ENCODE measurements at places on chromosomes 5 and 9.

GRCh38 chr5:119752921-119753886 lies 123.8 kb downstream of the FAM170A start:
- DNase-seq = no peak

DNA sequence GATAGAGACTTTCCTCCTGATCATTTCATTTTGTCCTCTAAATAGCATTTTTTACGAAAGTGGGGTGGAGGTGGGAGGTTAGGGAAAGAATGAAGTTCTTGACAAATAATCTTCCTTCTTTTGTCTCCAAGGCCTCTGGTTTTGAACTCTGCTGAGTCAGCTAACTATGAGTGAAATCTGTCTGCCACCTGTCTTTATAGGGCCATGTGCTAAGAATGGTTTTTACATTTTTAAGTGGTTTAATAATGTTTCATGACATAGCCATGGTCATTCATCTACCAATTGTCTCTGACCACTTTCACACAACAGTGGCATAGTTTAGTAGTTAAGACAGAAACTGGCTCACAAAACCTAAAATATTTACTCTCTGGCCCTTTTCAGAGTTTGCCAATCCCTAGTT lies 7.6 kb downstream of the MAN2A1 start:
- DNase-seq = no peak

- DNase-seq = peak; percentile 68
Observed at GRCh38 chr9:117073539-117074341, 341.1 kb downstream of the ASTN2 start.

DNA sequence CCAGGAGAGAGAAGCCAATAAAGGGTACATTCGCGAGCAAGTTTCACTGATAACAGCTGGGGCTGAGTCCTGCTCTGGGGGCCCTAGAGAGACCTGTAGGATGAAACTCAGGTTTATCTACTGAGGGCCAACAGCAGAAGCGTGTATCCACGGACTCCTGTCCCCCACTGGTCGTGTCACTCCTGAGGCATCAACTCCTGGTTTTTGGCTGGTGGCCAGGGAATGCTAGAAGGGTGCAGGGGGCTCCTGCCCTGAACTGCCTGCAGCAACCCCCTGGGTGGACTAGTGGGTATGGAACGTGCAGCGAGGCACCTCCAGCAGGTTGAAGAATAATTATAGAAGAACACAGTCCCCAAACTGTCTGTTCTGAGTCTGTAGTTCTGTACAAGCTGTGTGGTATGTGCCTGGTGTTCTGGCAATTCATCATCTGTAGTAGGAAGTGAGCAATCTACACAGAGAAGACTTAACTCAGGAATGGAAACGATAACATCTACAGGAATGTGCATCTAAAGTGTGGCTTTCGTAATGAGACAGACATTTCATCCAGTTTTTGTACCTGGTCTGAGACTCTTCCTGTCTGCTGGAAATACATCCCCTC lies 64.5 kb upstream of the GNA14 start:
- DNase-seq = no peak

DNA sequence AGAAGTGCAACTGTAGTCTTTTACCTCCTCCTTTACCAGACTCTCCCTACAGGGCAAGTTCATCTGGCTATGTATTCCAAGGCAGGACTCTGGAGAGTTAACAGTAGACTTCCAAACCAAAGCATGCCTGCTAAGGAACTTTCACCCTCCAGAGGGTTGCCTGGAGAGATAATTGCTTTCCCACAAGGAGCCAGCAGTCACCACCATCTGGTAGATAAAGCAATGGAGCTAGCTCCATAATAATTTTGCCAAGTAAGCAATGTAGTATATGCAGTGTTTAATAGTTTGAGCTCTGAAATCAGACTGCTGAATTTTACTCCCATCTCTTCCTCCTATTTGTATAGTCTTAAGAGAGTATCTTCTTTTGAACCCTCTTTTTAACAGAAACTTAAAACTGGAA lies 566.8 kb upstream of the PTGER4 start:
- no peak for DNase-seq

- no peak for DNase-seq
Observed at GRCh38 chr9:97811533-97812246, 41.3 kb upstream of the FOXE1 start.

GRCh38 chr5:118479285-118479684 lies 509.1 kb downstream of the DTWD2 start:
- DNase-seq = no peak

DNA sequence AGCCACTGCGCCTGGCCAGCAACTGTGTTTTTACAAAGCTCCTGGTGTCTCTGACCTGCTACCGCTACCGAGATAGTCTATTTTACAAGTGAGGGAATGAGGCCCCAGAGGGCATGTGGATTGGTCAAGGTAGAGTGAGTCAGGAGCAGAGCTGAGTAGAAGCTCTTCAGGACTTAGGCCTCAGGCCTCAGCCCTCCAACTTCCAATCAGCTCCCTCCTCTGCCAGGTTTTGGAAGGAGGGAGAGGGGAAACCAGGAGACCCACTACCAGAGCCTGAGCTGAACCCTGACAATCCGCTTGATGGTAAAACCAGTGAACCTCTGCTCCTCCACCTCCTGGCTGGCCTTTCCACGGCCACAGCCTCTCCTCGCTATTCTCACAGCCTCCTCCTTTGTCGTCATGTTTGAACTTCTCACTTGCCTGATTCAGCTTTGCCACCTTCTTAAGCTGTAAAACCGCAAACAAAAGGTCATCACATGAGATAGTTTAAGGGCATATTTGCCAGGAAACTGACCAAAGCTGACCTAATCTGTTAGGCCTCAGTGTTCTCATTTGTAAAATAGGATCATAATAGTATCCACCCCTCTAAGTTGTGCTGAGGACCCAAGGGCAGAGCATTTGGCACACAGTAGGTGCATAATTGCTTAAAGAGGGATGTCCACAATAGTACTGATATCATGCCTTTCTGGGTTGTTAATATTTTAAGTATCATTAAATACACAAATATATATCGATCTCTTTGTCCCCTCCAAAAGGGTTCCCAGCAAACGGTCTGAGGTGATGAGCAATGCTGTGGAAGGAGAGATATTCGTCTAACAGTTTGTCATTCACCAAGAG lies 1.7 kb downstream of the TRAF1 start:
- no peak for DNase-seq

DNA sequence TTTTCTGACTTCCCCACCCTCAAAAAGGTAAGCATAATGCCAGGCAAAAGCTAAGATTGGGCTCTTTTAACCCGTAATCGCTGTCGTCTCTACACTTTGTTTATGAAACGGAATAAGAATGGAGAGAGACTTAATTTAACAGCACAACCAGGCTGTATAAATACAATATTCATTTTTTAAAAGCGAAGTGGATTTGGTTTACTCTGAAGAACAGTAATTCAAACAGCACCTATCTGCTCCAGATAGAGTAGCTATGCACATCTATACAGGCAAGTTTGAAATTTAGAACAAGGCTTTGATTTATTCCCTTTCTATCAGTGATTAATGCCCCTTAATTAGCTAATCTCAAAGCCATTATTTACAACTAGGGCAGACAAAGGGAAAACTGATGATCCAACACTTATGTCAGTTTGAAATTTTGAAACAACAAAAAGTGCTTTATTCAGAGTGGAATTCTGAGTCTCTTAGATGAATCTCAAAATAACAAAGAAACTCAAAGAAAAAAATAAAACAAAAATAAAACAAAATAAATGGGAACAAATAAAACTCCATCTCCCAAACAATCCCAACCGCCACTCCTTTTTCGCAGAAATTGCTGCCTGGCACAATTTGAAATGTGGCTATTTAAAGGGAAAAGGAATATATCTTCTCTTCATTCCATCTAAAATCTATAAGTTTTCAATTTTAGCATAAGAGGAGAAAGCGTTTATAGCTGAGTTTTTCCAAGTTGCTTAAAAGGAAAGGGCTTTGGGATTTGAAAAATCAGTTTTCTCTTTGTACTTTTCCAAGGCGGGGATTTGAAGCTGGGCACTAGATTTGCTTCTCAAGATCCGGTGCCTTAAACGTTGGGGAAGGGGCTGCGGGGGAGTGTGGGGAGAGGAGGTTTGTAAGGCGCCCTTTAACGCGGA lies 298.6 kb downstream of the PARP8 start:
- no peak for DNase-seq

GRCh38 chr9:93549611-93550010 lies 26.8 kb upstream of the PHF2 start:
- no peak for DNase-seq

- DNase-seq = no peak
Observed at GRCh38 chr5:9624196-9624947, 5.8 kb downstream of the TAS2R1 start.

GRCh38 chr5:35320029-35320428 lies 89.7 kb upstream of the PRLR start:
- no peak for DNase-seq

DNA sequence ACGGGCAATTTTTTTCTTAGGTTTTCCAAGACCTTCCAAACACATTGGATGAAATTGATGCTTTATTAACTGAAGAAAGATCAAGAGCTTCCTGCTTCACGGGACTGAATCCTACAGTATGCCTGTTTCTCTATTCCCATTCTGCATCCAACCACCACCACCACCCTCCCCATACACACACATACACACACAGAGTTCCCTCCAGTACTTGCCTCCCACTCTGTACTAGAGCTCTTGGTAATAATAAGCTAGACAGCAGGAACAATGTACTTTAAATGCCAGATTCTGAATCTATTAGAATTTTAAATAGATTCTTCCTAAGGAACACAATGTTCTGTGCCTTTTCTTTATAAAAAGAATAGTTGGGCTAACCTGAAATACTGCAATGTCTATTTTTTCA lies 67.4 kb downstream of the KLF9 start:
- no peak for DNase-seq

- no peak for DNase-seq
Observed at GRCh38 chr5:76379316-76379715, 23.8 kb upstream of the IQGAP2 start.

DNA sequence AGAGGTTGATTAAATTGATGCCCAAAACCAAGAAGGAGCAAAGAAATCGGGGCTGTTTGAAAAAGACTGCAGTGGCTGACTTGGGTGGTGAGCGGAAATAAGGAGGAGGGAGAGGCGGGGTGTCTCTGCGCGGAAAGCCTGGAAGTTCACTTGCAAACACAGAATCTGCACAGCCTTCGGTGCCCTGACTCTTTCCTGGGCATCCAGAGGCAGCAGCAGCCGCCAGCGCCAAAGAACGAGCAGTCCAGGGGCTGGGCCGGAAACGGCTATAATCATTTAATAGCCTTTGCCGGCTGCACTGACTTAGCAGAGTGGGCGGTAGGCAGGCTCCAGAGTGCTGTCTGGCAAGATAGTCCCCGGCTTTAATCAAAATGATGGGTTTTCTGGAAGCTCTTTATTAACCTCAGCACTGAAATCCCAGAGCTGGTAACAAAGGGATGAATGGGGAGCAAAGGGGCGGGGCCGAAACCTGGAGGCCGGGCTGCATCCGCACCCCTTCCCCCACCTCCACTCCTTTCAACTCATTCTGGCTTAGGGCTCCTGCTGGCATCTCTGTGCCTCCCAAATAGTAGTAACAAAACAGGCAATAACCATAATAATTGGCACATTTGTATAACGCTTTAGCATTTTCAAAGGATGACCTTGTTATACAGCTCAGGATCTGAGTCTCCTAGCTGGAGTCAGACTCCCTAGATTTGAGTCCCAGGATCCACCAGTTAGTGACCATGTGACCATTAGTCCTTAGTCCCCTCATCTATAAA lies 35.7 kb downstream of the PCDHAC2 start:
- DNase-seq = peak; percentile 34

DNA sequence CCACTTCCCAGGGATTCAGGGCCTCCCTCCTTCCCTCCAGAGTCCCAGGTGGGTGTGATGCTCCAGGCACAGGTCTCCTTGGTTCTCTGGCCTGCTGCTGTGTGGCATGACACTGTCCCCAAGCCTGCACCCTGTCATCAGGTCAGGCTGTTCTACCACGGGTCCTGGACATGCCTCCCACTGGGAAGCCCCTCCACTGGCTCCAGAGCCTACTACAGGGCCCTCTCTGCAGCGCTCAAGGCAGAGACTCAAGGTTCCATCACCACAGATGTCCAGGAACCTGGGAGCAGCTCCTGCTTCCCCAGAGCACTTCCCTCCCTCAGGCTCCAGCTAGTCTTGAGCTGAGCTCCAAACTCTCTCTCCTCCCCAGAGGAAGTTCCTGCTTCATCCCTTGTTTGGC lies 237.3 kb downstream of the PBX3 start:
- no peak for DNase-seq

DNA sequence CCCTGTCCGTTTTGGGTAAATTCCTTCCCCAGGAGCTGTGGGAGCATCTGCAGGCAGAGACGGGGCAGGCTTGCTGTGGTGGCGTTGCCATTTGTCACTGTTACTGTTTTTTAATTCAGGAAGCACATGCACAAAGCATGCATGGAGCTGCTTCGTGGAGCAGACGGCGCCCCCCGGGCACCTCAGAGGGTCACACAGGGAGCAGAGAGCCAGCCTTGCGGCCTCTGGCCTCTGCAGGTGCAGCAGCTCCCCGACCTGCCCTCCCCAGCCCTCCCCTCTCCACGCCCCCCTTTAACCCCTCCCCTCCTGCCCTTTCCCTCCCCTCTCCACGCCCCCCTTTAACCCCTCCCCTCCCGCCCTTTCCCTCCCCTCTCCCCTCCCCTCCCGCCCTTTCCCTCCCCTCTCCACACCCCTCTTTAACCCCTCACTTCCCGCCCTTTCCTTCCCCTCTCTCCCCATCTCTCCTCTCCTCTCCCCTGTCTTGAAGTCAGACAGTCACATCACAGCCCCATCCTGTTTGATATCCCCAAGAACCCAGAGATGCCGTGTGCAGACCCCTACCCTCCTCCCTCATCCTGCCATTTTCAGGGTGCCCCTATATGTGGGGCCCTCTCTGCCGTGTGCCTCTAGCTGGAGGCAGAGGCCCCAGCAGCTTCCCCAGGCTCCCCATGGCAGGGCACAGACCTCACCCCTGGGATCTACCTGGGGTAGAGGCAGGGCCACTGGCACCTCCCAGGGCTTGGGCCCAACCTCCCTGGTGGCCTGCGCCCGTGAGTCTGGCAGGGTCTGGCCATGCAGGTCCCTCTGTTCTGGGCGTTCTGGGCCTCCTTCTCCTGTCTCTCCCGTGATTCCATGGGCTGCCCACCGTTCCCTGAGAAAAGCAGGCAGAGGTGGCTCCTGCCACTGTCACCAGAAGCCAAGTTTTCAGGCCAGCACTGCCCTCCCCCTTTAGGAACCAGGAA lies 29.6 kb upstream of the UBAC1 start:
- DNase-seq = peak; percentile 38

DNA sequence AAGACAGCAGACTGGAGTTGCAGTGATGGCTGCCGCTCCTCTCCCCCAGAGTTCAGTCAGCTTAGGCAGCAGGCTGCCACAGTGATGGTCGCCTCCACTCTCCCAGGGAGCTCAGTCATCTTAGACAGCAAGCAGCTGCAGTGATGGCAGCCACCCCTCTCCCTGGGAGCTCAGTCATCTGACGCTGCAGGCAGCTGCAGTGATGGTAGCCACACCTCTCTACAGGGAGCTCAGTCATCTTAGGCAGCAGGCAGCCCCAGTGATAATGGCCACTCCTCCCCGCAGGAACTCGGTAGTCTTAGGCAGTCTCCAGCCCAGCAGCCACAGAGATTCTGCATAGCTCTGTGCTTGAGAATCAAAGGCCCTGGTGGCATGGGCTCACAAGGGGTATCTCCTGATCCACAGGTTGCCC lies 582.7 kb downstream of the DTWD2 start:
- no peak for DNase-seq

GRCh38 chr9:116236979-116237378 lies 83.4 kb downstream of the PAPPA start:
- no peak for DNase-seq
